AG10803 (cell line): ENCODE measurements at places on chromosomes 12 and 14.

DNA sequence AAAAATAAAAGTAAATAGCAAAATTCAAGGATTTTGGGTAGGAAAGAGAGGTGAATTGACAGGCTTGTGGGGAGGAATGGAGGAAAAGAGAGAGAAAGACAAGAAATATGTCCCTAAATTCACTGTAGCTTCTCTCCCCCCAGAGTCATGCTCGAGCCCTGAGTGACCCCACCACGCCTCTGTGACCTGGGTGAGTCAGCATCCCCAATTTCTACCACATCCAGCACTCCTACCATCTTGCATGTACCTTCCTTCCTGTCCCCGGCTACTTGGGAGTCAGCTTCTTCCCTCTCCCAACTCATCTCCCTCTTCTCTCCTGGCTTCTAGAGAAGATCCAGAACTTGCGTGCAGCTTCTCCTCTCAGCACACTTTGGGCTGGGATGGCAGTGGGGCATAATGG, 9.8 kb downstream of the ZNF219 start:
- DNase-seq, result no peak

DNA sequence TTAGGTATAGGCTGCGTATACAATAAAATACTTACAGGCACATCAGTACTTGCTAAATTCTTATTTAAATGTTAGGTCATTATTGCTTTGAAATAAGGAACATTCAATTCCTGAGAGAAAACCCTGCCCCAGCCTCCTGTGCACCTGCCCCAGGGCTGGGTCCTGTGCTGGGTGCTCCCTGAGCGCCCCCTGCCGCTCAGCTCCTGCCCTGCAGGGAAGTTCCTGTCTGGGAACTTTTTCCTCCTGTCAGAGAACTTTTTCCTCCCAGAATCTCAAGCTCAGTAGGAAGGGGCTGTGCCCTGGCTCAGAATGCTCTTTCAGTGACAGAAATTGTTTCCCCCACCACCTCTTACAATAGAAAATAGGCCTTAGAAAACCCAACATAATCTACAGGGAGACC, 751.1 kb downstream of the TMEM121 start:
- no peak for DNase-seq

GRCh38 chr14:55976219-55976618, 142.0 kb upstream of the PELI2 start:
- no peak for DNase-seq

GRCh38 chr12:124171231-124171979, 123.5 kb upstream of the RFLNA start:
- peak; percentile 74 for DNase-seq

DNA sequence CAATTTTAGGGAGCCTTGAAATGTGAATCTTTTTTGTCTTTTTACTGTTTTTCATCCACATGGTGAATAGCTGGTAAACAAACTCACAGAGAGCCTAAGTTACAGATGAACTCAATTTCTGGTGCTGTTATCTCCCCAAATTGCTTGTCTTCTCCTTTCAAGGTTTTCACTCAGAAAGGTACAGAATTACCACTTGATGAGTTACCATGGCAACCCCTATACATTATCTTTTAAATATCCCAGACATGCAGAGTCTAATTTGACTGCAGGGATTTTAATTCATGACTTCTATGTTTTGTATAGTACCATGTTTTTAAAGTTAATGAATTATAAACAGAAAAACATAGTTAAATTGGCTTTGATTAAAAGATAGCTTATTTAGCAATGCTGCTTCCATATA, 203.7 kb downstream of the PELI2 start:
- DNase-seq, result no peak

GRCh38 chr12:18975933-18976332, 153.6 kb upstream of the PLEKHA5 start:
- DNase-seq, result no peak

- DNase-seq, result no peak
These were observed 189.1 kb downstream of the MON2 start for GRCh38 chr12:62655666-62656151.

- DNase-seq, result no peak
These were observed 65.1 kb downstream of the SINHCAF start for GRCh38 chr12:31260840-31261239.
